ENCODE measurements at places on chromosomes 12 and 14.
A peak's percentile ranks its signal among the peaks of the same experiment; 100 is the strongest.

GRCh38 chr12:102009796-102010195 is 52.0 kb downstream of the WASHC3 start:
- no peak for DNase-seq

GRCh38 chr14:60585676-60586075 is 63.6 kb downstream of the SIX1 start:
- DNase-seq = no peak

DNA sequence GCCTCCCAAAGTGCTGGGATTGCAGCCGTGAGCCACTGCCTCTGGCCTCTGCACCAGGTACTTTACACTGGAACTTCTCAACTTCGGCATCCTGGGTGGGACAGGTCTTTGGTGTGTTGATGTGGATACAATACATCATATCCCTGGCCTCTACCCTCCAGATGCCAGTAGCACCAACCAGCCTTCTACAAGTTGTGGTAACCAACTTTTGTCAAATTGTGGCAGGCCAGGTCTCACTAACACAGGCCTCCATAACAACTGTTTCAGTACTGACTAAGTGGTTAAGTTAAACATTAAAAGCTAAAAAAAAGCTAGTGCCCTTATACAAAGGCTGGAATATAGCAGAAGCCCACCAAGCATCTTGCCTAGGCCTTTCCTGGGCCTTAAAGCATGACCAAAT is 232.9 kb downstream of the PCNX1 start:
- DNase-seq = no peak

- DNase-seq = no peak
Measured at GRCh38 chr14:56004323-56004722, 113.9 kb upstream of the PELI2 start.

DNA sequence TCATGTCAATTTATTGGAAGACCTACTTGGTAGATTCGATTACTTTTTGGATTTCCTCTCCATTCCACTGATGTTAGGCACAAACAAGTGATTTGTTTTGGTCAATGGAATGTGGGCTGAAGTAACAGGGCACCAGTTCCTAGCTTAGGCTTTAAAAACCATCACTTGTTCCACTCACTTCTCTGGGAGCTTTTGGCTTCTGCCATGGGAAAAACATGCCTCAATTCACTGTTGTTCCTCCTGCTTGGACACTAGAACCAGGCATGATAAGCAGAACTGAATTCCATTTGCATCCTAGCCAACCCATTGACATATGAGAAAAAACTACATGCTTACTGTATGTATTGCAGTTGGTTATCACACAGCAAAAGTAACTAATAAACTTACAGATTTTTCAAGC is 47.8 kb downstream of the LLPH start:
- no peak for DNase-seq

DNA sequence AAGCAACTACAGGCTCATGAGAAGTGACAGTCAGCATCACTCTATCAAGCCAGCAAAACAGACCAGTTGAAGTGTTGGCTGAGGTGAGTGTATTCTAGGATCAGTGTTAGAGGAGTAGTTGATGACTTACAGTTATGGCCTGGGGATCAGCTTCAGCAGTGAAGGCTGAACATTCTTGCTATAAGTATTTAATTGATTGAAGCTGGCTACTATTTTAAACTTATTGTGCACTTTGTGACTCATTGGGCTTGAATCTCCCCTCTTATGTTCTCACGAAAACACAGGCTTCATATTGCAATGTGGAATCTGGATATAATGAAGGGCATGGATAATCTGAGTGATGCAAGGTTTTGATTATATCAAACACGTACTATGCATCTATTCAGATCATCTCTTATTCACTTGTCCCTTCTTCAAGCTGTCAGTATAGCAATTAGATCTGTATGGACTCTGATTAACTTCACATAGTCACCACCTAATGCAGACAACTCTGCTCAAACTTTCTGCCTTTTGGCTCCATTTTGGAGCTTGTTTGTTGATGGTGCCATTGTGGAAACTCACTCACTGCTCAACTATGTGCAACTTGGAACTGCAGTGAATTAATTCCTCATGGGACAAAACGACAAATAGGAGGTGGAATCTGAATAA is 309.2 kb downstream of the SLC16A7 start:
- no peak for DNase-seq

DNA sequence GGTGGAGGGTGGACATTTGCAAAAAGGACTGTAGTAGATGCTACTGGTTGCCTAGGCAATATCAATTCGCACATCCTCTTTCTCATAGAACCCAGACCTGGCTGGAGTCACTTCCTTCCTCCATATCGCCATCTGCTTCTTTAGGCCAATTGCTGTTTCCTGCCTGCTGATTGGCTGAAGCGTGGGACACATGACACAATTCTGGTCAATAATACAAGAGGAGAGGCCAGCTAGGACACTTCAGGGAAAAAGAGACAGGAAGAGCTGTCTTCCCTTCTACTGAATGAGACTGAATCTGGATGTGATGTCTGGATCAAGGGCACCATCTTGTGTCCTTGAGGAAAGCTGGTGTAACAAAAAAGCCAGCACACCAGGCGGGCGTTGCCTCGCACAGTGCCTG is 53.8 kb downstream of the TRPV4 start:
- DNase-seq = no peak

DNA sequence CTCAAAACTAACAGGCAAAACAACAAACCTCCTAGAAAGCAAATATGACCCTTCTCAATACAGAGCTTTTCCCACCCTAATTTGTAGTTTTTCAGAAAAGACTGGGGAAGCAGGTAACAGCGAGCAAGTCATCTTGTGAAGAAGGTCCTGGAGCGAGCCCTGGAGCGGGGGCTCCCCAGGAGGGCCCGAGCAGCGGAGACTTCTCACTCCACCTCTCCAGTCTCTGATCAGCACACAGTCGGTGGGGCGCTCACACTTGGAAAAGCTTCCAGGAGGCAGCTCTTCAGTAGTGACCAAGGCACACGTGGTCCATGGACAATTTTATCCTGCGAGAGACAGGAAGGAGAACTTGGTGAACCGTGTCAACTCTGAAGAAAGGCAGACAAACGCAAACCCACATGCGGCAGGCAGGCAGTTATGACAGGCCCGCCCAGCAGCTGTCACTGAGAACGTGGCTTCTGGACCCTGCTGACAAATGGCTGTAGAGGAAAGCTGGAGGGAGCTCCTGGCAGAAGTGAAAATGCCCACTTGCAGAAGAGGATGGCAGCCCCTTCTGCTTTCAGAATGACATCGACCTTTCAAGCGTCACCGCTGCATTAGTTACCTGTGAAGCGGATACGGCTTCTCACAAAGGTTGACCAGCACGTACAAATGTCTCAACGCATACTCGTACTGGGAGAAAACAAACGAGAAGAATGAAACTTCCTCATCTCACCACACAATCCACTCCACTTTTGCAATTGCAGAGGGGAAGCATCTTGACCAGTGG is 44.2 kb downstream of the LGMN start:
- no peak for DNase-seq

- no peak for DNase-seq
Measured at GRCh38 chr12:64088431-64089349, 133.4 kb downstream of the KICS2 start.

DNA sequence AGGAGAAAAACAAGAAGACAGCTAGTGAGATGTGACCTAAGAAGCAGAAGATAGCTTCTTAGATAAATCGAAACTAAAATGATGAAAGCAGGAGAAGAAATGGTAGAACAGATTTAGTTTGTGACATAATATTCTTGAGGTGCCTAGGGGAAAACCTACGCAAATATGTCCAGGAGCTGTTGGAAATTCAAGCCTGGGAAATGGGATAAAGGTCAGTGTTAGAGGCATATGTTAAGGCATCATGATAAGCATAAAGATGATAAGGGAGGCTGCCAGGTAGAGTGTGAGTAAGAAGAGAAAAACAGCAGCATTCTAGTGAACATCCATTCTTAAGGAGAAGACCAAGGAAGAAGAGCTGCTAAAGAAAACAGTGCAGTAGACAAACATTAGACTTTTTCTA is 109.6 kb upstream of the LGR5 start:
- no peak for DNase-seq

GRCh38 chr14:34981743-34982420 is 910 bp upstream of the SRP54 start:
- DNase-seq = no peak

GRCh38 chr12:389142-390096 is at the start of gene KDM5A:
Gene KDM5A (minus strand): TSS chr12:389320. CDS start chr12:389091, 229 bp downstream.
- DNase-seq = peak; percentile 98

DNA sequence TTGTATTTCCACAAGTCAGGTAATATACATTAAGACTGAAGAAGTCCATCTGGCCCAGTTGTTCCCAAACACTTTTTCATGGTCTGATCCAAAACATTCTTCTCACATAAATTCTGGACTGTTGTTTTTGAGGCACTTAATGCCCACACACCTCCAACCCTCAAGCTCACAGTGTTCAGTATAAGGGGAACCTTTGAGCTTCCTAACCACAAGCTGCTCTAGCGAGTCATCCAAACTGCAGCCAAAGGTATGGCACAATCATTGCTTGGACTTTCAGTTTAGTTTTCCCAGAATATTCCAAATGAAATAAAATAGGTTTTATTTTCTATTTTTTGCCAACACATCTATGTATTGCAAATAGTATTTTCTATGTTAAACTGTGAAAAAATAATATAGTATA is 103.0 kb downstream of the PUS7L start:
- no peak for DNase-seq

GRCh38 chr12:13124656-13125505 is 21.4 kb upstream of the GSG1 start:
- DNase-seq = no peak

GRCh38 chr12:20641106-20641505 is 54.0 kb upstream of the SLCO1C1 start:
- no peak for DNase-seq

GRCh38 chr14:71591929-71592328 is 340.3 kb upstream of the RGS6 start:
- no peak for DNase-seq

DNA sequence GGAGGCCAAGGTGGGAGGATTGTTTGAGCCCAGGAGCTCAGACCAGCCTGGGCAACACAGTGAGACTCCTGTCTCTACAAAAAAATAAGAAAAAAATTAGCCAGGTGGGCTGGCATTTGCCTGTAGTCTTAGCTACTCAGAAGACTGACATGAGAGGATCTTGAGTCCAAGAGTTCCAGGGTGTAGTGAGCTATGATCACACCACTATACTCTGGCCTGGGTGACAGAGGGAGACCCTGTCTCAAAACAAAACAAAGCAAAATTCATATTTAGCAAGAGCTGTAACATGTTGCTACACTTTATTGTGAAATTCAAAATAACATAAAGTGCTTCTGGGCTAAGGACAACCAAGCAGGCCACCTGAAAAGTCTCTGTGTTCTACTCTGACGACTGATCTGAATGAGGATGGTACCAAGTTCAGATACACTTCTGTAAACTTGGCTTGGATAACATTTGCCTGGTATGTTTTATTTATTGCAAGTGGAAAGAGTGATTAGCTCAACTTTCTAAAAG is 11.6 kb upstream of the STRN3 start:
- DNase-seq = no peak

GRCh38 chr14:31576949-31577348 is 15.7 kb downstream of the NUBPL start:
- DNase-seq = no peak

DNA sequence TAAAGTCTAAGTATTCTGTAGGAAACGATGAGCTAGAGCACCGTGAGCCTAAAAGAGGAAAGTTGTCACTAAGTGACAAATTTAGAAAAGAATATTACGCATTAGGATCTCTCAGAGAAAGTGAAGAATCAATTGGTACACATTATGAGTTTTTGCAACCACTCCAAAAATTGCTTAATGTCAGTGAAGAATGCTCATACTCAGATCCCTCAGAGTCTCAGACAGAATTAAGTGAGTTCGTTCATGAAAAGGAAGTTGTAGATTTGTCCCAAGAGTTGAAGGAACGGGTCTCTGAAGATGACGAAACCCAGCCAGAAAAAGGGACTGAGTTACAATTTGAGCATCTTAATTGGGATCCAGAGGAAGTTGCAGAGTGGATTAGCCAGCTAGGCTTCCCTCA is 1.5 kb downstream of the SAMD15 start:
- no peak for DNase-seq

GRCh38 chr14:24312736-24313507 is 1.6 kb downstream of the LTB4R start:
- DNase-seq = no peak

DNA sequence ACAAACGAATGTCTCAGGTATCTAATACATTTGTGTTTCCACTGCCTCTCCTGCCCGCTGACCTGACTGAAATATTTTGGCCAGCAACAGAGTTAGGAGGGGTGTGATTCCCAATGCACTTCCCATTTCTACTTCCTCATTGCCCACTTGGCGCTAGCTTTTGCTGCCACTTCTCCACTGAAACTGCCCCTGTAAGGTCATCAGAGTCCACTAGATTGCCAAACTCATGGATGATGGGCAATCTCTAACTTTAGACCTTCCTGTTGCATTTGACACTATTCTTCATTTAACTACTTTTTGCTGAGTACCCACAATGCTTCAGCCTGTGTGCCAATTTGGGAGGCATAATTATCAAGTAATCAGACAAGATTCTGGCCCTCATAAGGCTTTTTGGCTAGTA is 40.8 kb downstream of the GPR65 start:
- no peak for DNase-seq

DNA sequence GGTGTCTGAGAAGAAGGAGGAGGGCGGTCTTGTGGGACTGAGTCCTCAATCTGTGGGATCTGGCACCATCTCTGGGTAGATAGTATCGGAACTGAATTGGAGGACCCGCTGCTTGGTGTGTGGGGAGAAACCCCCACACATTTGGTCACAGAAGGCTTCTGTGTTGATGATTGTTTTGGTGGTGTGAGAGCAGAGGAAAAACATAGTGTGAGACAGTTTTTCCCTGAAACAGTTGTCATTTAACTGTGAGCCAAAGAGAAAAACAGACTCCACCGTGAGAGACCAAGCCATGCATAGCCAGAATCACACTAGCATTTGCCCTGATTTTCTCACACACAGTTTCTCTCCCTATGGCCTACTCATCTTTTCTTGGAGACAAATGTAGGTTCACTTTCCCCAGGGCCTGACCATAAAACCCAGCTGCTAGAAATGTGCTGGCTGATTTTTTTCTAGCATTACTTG is 91.4 kb upstream of the FLRT2 start:
- no peak for DNase-seq

DNA sequence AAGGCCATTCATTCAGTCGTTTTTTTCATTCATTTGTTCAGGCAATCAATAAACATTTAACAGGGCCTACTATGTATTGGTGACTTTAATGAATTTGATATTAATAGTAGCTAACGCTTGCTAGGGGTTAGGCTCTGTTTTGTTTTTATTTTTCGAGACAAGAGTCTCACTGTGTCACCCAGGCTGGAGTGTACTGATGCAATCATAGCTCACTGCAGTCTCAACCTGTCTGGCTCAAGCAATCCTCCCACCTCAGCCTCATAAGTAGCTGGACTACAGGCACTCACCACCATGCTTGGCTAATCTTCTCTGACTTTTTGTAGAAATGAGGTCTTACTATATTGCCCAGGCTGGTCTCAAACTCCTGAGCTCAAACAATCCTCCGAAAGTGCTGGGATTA is 25.6 kb upstream of the MED13L start:
- DNase-seq = no peak

DNA sequence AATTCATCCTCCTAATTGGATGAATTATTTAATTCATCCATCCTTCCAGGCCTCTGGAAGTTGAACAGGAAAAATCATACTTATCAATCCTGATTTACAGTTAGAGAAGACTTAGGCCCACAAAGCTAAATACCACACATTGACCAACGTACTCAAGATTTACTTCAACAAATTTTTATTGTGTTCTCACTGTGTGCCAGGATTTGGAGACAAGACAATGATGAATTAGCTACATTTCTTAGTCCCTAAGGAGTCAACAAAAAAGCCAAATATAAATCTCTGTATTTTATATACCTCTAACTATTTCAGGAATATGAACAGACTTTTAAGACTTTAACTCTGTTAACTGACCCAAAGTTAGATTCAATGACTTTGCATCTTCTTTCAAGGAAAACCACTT is 63.9 kb downstream of the DCAF5 start:
- DNase-seq = no peak

Data from ecto neural progenitor cell (in vitro differentiated cells).